ELF-1 (cell line): ENCODE measurements at places on chromosomes 11 and 22.

DNA sequence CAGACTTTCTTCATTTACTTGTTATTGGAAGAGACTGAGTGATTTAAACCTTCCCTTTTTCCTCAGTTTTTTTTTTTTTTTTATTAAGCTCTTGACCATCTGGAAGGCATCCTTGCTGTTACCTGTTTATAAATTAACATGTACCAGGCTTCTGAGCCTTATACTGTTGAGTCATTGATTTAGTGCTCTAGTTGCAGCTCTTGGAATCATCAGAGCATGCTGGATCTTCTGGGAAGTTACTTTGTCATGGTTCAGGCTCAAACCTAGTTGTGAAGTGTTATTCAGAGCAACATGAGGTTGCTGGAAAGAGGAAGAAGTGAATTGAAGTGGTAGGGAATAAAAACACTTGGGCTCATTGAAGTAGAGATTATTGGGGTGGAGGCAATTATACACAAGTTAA is 6.3 kb downstream of the ZDHHC5 start:
- no peak for DNase-seq

GRCh38 chr22:46100401-46101105 is 49.8 kb upstream of the PPARA start:
- DNase-seq = no peak

DNA sequence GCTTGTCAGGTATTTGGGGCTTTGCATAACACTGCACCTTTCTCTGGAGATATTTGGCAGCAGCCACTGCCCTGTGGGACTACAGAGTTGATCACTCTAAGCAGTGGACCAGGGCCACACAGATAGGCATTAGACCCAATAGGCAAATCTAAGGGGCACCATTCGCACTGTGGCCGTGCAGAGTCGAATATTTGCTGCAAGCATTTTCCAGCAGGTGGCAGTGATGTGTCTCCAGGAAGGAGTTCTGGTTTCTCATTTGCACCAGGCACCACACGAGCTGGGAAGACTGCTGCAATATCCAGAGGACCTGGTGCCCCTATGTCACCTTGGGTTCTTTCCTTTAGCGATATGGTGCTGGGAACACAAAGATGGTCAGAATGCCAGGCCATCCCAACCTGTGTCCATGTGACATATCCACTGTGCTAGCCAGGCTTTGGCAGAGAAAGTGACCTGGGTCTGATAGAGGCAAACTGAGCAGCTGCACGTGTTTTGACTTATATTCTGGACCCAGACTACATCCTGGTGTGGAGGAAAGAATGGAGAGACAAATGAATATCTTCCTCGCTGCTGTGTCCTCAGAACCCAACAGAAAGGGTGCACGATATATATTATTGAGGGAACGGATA is 318.7 kb downstream of the BUD13 start:
- DNase-seq = peak; percentile 63

DNA sequence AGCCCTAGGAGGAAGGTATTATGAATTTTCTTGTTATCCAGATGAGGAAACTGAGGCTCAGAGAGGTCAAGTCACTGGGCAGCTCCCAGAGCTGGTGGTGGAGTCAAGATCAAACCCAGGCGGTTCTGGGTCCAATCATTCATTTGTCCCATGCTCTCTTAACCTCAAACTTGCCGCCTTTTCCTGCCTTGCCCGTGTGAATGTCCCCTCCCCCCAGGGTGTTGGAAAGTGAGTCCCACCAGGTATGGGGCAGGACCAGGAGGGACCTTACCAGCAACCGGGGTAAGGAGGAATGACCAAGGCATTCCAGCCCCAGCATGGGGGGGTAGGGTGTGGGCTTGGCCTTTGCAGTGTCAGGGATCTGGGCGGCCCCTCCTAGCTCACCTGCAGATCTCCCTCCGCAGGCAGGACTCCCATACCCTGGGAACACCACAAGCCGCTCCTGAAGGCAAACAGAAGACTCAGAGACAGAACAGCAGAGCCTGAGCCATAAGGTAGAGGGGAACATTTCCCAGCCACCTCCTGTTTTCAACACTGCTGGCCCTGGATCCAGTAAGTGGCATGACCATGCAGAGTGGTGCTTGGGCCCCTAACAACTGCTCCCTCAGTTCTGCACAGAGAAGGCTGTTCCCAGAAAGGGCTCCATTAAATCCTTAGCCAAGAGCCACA is 41.2 kb upstream of the SYT7 start:
- DNase-seq = peak; percentile 63

DNA sequence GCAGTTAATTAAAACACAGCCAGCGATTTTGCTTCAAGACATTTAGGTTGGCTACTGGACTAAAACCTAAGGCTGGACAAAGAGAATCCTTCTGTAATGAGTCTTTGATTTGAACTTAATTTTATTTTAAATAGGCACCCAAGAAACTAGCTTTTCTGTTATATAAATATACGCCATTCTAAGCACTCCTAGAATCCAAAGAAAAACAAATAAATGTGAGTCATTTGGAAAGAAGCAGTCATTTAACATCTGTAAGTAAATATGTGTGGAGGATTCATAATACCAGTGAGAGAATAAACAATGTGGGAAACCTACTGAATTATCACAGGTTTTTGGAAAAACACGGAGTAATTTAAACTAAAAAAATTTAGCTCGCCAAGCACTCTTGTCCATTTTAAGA is 1.2 kb upstream of the TECTA start:
- no peak for DNase-seq

DNA sequence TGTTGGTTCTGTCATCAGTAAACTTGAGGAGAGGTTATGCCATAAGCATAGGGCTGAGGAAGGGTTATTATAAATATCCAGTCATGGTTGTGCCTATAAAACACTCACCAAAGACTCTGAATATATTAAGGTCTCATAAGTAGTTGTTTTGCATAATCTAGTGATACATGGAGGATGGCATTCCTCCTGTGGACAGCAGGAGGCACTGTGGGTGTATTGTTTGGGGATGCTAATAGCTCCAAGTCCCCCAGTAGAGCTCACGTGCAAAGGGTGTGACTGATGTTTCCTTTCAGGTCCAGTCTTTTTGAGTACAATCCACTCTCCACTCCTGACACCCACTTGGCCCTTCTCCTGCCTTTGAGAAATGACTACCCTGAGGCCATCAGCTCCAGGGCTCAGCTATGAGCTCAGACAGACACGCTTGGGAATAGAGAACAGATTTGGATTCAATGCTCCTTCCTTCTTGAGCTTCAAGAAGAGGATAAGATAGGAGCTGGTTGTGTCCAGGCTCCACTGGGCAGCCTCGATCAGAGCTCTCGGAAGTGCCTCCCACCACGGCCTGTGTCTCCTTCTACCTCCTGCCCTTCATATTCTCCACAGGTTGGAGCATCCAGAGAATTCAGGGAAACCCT is 85.2 kb upstream of the IGLL5 start:
- DNase-seq = no peak

- no peak for DNase-seq
Measured at GRCh38 chr11:116582571-116582970, 190.2 kb downstream of the BUD13 start.

DNA sequence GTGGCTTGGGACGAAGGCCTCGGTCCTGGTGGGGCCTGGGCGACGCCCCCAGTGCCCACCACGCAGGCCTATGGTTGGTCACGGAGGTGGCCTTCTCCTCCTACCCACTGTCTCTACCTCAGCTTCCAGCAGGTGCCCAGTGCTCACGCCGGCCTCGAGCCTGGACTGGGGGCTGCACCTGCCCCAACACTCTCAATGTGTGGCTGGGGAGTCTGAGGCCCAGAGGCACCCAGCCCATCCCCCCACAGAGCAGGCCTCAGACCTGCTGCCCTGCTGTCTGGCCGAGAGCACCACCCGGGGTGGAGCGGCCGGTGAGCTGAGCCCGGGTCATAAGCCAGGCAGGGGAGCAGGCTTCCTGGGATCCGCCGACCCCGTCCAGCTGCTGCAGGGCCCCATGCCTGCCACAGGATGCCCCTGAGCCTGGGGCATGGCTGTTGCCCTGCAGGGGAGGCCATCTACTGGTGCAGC is 28.6 kb upstream of the MUC5AC start:
- DNase-seq = no peak

- DNase-seq = peak; percentile 27
Measured at GRCh38 chr11:28366549-28367346, 258.6 kb downstream of the METTL15 start.

- no peak for DNase-seq
Measured at GRCh38 chr11:101061606-101062005, 68.0 kb downstream of the PGR start.

- no peak for DNase-seq
Measured at GRCh38 chr11:24122291-24122690, 374.6 kb upstream of the LUZP2 start.

GRCh38 chr11:8355416-8355742 is 91.7 kb upstream of the LMO1 start:
- DNase-seq = no peak

DNA sequence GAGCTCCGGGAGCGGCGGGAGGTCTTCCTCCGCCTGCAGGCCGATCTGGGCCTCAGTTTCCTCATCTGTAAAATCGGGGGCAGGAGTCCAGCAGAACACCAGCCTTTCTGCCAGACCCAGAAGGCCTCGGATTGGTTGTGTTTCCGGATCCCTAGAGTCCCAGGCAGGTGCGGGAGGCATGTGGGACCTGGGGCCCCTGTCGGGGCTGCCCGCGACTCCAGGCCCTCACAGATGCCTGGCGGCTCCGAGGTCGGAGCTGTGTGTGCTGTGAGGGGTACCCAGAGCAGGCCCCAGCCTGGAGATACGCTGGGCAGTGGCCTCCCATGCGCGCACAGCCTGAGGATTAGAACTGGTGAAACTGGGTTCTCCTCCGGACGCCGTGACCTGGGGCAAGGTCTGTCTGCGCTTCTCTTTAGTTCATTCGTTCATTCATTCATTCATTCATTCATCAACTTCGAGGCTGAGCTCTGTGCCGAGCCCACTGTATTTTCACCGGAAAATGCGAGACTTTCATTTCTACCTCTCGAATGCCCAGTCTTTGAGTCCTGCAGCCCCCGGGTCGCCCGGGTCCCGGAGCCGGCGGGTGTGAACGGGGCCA is 24.6 kb downstream of the FLRT1 start:
- DNase-seq = no peak

- DNase-seq = no peak
Measured at GRCh38 chr11:22430141-22430541, 92.0 kb downstream of the SLC17A6 start.

GRCh38 chr11:118931571-118931970 is 5.8 kb upstream of the BCL9L start:
- DNase-seq = no peak

DNA sequence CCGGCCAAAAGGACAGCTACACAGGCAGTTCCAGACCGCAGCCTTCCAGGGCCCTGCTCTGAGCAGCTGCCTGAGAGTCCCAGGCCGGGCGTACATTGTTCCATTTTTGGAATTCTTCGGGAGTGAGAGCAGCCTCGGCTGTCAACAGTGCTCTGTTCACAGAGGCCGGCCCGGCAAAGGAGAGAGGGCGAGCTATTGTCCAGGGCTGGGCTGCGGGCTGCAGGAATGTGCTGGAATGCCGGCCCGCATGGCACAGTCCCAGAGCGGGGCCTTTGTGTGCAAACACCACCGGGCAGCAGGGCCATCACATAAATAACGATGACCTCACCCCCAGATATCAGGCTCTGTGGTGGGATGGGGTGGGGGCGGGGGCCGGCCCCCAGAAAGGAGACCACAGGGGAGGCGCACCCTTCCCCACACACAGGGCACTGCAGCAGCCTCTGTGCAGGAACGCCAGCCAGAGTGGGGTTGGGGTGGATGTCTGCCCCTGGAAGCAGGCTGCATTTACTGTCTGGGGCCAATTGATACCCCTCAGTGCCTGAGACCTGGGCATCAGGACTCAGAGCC is 15.8 kb downstream of the LINC01488 start:
- DNase-seq = peak; percentile 94

DNA sequence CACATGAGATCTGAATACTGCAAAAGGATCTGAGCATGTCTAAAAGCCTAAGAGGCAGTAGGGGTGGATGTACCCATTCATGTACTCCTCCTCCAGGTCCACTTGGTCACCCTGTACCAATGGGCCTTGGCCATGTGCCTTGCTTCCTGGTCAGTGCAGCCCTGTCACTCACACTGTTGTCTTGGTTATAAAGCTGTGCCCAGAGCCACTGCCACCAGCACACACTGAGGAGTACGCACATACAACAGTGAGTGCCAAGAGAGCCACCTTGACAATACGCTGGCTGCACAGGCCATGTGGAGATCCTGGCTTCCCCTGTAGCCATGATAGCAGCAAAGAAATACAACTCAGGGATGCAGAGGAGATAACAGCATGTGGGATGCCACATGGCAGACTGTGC is 96.4 kb upstream of the LDLRAD3 start:
- no peak for DNase-seq

- DNase-seq = no peak
Measured at GRCh38 chr11:57241353-57241972, 4.4 kb upstream of the APLNR start.

GRCh38 chr11:88194990-88195389 is 19.7 kb upstream of the RAB38 start:
- DNase-seq = no peak

GRCh38 chr11:119659971-119660723 is 68.9 kb downstream of the NECTIN1 start:
- DNase-seq = no peak

- DNase-seq = no peak
Measured at GRCh38 chr11:127481391-127481790, 480.8 kb upstream of the KIRREL3 start.

GRCh38 chr11:93477684-93478234 is 65.4 kb downstream of the SMCO4 start:
- peak; percentile 61 for DNase-seq

DNA sequence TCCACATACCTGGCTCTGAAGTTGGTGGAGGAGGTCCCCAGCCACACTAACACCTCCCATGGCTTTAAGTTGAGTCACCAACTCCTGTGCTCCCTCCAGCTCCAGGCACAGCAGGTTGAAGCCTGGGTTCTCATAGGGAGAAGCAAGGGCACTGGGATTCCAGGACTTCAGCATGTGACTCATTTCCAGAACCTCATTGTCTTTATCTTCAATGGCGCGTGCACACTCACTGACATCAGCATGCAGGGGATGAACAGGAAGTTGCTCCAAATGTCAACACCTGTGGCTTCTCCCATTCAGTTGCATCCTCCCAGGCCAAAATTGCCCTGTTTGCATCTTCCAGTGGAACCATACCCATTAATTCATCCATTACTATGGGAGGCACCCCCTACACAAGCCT is 5.8 kb upstream of the UBQLNL start:
- no peak for DNase-seq

DNA sequence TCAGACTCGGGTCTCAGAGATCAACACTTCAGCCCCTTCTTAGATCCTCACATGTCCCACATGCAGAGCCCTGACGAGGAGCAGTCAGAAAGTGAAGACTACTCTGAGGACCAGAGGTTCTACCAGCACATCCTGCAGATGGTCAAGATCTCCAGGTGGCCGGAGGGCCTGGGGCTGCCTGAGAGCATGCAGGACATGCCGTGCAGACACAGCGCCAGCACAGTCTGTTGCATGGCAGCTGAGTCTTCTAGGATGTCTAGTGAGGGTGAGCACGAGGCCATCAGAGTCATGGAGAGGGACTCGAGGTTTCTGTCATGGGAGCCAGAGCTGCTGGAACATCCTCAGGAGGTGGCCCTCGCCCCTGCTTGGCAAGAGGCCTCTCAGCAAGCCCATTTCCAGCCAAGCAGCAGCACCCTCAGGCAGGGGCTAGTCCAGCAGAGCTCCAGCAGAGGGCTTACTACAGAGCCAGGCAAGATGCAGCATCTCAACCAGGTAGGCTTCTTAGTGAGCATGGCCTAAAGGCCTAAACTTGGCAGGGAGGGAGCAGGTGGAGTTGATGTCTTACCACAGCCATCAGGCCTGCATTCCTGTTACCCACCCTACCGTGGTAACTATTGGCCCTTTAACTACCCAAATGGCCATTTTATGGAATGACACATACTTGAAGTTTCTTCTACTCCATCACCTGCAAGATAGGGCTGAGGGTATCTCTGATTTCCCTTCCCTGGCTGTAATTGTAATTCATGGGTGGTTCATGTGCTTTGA is 28.7 kb downstream of the CEP164 start:
- DNase-seq = peak; percentile 5

- DNase-seq = no peak
Measured at GRCh38 chr11:35765211-35765610, 102.6 kb downstream of the TRIM44 start.
